Glutamatergic neuron (in vitro differentiated cells): ENCODE measurements at places on chromosomes 2 and 18. TPM values are rescaled to one million over a fixed set of nuclear protein-coding genes. Genes with fewer than 3 reads are reported as not detected.

DNA sequence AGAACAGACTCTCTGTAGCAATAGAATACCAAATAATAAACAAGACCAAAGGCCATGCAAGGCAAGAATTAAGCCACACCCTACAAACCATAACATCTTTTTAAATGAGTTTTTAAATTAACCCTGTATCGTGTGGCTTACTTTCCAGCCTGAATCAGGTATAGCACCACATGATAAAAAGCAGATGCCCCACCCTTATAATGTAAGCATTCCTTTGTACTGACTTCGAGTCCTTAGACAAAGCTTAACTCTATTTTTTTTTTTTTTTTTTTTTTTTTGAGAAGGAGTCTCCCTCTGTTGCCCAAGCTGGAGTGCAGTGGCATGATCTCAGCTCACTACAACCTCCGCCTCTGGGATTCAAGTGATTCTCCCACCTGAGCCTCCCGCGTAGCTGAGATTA is 1.7 kb upstream of the C2orf42 start:
- no peak overlapping the region for H3K27ac ChIP-seq
- H3K4me3 ChIP-seq = no peak overlapping the region
- peaks cover 6% of the 10 kb centered on the region for H3K27me3 ChIP-seq
- peaks cover 2% of the 10 kb centered on the region for H3K4me1 ChIP-seq

DNA sequence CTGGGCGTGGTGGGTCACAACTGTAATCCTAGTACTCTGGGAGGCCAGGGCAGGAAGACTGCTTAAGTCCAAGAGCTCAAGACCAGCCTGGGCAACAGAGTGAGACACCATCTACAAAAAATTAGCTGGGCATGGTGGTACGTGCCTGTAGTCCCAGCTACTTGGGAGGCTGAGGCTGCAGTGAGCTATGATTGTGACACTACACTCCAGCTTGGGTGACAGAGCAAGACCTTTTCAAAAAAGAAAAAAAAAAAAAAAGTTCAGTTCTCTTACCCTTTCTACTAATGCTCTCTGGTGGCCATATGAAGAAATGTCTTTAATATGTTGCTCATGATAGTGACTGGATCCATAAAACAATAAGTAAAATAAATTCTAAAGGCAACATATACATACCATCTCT is 14.9 kb downstream of the TYW5 start:
- no peaks in the 10 kb centered on the region for H3K27me3 ChIP-seq
- DNase-seq = no peak
- H3K4me3 ChIP-seq = no peak overlapping the region
- no peaks in the 10 kb centered on the region for H3K4me1 ChIP-seq

DNA sequence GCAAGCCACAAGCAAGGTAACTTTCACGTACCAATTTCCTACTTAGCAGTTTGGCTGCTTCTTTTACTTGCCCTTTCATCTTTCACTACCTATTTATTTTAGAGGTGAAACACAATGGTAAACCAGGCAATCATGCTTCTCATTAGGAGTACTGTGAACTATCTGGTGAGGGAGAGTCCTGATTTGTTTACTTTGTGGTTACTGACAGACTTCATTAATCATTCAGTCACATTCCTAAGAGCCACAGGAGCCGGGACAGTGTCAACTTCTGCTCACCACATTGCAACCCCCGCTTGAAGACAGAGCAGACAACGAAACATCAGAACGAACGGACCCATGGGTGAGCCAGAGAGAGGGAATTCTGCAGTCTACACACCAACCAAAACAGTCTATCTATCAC is 28.8 kb downstream of the TUBB6 start:
- H3K4me1 ChIP-seq = peaks cover 5% of the 10 kb centered on the region
- no peaks in the 10 kb centered on the region for H3K36me3 ChIP-seq

DNA sequence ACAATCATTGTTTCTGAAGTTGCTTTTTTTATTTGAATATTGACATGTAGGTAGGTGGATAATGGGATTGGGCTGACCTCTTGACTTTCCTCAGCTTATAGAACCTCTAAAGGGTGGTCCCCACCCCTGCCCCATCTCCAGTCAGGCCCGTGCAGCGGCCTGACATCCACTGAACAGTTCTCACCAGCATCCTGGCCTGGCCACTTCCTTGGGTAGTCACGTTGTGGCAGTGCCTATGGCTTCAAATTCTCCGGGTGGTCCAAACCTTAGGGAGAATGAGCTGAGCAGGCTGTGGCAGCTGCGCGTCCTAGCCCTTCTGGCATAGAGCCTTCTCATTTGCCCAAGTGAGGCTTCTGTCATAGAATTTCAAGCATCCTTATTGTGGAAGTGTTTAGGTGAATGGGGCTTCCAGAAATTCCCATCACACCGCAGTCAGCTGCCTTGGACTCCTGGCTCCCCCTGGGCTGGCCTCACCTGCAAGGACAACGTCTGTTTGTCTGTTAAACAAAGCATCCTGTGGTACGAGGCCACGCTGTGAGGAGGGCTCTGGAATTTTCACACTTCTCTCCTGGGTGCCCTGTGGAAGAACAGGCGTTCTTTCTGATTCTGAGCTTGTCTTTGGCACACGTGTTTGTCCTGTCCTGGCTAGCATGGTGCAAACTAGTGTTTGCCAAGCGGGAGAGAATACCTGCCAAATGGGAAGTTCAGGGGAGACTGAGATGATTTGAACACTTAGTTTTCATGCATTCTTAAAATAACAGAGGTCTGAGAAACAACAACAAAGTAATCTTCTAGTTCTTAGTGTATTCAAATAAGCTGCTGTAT is 31.8 kb upstream of the OTOS start:
- no peak overlapping the region for H3K4me3 ChIP-seq
- H3K36me3 ChIP-seq = no peaks in the 10 kb centered on the region
- H3K27ac ChIP-seq = no peak overlapping the region

GRCh38 chr2:232320443-232320803 is 58.1 kb upstream of the ALPP start:
- H3K36me3 ChIP-seq = no peaks in the 10 kb centered on the region
- H3K4me1 ChIP-seq = peaks cover 1% of the 10 kb centered on the region
- H3K27ac ChIP-seq = no peak overlapping the region
- H3K4me3 ChIP-seq = no peak overlapping the region

GRCh38 chr2:150413910-150414309 is 73.6 kb downstream of the RND3 start:
- H3K4me3 ChIP-seq = no peak overlapping the region
- H3K36me3 ChIP-seq = peaks cover 4% of the 10 kb centered on the region
- no peak for DNase-seq
- no peak overlapping the region for H3K27ac ChIP-seq

- H3K27me3 ChIP-seq = peaks cover 6% of the 10 kb centered on the region
- peaks cover 7% of the 10 kb centered on the region for H3K36me3 ChIP-seq
- DNase-seq = no peak
- no peak overlapping the region for H3K27ac ChIP-seq
- H3K4me1 ChIP-seq = no peaks in the 10 kb centered on the region
Measured at GRCh38 chr2:134433979-134434378, 180.1 kb downstream of the MGAT5 start.

DNA sequence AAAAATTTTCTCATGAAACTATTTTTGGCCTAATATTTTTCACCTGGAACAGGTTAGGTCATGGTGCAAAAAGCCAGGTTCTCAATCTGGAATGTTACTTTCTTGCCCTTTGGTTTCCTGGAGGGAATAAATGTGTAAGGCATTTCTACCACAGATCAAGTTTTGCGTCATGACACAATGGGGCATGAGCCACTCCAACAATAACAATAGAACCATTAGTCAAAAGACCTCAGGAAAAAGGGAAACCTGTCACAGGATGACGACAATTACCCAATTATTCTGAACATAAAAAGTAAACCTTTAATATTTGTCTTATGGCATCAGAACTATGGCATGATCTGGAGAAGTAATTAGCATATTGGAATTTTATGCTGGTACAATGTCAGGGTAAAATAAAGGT is 88.2 kb upstream of the HNRNPA3 start:
- no peak overlapping the region for H3K27ac ChIP-seq
- no peaks in the 10 kb centered on the region for H3K4me1 ChIP-seq
- DNase-seq = no peak
- H3K27me3 ChIP-seq = no peaks in the 10 kb centered on the region
- no peaks in the 10 kb centered on the region for H3K36me3 ChIP-seq

- H3K36me3 ChIP-seq = no peaks in the 10 kb centered on the region
- no peak overlapping the region for H3K27ac ChIP-seq
- no peak for DNase-seq
- H3K4me3 ChIP-seq = no peak overlapping the region
- H3K4me1 ChIP-seq = no peaks in the 10 kb centered on the region
Measured at GRCh38 chr2:102051692-102052277, 60.0 kb downstream of the IL1R2 start.

The PFN4 gene
- total RNA-seq = not detected

The VRK2 gene
- total RNA-seq = 7.2 TPM

The SETBP1 gene
- total RNA-seq = 83.3 TPM
